ENCODE measurements at places on chromosomes 16 and 17.

- no peak for DNase-seq
Measured at GRCh38 chr16:31009894-31010584, 399 bp downstream of the STX1B start.

DNA sequence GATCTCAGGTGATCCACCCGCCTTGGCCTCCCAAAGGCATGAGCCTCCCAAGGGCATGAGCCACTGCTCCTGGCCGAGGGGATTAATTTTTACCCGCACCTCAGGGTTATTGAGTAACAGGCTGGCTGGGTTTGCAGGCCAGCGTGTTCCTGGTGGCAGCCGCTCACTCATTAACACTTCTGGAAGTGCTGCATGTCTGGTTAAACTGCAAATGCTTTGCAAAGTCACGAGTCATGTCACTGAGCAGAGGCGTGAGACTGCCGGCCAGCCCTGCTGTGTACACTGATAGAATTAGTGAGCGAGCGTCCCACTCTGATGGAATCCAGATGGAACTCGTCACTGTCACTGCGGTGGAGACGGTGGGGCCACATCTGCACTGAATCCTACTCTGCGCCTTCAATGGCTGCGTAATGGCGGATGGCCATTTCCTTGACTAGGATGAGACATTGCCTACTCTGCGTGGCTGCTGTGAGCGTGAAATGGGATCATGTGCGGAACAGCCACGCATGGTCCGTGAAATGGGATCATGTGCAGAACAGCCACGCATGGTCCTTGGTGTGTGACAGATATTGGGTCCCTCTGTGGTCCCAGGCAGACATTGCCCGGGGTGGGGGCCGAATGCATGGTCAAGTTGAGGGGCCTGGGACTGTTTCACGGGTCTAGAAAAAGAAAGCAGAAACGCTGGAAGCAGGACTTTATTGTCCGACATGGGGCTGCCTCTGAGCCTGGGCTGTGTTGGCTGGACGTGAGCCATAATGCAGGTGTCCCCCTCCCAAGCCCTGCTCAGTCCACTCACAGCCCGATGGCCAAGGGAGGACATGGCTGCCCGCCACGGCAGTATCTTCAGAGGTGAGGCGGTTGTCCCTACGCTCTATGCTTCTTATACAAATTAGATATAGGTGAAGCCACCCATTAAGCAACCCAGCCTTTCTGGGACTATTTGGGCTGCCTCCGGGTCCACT, 740 bp upstream of the SLC5A10 start:
- DNase-seq, result no peak

- DNase-seq, result peak; percentile 81
Measured at GRCh38 chr17:79400989-79401703, 209.7 kb downstream of the RBFOX3 start.

GRCh38 chr16:74922150-74923138, 62.5 kb downstream of the WDR59 start:
- no peak for DNase-seq

DNA sequence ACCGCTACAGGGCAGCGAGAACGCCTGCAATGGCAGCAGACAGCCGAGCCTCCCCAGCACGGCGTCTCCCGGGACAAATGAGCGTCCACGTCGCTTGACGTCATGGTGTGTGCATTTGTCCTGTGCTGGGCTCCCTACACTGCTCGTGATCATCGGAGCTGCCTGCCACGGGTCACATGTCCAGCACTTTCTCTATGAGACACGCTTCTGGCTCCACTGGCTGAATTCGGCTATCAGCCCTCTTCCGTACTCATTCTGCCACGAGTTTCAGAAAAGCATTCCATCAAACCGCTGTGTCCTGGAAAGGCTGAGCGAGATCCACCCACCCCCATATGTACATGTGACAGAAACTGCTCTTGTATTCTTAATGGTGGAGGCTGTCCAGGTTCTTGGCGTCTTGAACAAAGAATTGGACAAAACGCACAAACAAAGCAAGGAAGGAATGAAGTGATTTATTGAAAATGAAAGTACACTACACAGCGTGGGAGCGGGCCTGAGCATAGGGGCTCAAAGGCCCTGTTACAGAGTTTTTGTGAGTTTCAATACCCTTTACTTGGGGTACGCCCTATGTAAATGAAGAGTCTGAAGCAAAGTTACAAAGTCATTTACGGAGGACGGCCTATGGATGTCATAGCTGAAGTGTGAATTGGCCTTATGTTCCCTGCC, 28.5 kb upstream of the SHCBP1 start:
- no peak for DNase-seq

GRCh38 chr17:77959926-77960521, 1.5 kb downstream of the TNRC6C start:
- DNase-seq, result no peak

DNA sequence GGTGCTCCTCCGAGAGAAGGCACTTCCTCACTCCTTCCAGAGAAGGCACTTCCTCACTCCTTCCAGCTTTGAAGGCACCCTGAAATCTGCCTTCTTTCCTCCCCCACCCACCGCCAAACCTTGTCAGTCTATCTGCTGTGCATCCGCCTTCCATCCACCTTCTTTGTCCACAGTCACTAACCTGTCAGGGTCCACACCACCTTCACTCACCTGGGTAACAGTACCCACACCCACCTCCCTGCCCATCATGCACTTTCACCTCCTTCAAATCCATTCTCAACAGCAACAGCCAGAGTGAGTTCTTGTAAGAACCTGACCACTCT, 5.2 kb downstream of the CCDC102A start:
- DNase-seq, result no peak

- no peak for DNase-seq
Measured at GRCh38 chr16:8861563-8862308, 7.1 kb downstream of the CARHSP1 start.

GRCh38 chr17:7242717-7243452, 636 bp upstream of the GABARAP start:
- DNase-seq, result peak; percentile 97

DNA sequence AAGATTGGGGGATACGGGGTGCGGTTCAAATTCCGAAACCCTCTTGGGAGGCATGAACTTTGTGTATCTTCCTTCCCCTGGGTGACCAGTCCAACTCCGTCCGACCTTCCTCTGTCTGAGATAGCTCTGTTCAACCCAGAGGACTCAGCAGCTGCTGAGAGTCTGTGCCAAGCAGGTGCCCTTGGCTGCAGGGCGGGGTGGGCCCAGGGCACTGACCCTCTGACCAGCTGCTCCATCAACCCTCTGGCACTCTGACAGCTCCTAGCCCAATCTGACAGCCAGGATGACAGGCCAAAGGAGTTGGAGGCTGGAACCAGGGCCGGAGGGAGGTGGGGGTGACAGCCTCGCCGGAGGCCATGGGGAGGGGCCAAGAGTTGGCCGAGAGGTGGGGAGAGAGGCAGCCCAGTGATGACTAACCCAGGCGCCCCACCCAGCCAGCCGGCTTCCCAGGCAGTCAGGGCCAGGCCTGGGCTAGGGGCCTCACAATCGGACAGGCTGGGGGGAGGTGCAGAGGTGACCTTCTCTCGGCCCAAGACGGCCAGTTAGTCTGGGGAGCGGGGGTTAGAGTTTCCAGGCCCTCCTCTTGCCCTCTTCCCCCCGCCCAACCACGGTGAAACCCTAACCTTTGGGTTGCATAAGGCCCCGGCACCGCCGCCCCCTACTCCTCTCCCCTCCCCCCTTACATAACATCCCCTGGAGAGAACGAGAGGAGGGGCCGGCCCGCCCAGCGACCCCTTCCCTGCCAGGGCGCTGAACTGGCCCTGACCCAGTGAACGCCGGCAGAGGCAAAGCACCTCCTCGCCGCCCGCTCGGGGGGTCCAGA, 5.0 kb upstream of the TLCD2 start:
- DNase-seq, result no peak

DNA sequence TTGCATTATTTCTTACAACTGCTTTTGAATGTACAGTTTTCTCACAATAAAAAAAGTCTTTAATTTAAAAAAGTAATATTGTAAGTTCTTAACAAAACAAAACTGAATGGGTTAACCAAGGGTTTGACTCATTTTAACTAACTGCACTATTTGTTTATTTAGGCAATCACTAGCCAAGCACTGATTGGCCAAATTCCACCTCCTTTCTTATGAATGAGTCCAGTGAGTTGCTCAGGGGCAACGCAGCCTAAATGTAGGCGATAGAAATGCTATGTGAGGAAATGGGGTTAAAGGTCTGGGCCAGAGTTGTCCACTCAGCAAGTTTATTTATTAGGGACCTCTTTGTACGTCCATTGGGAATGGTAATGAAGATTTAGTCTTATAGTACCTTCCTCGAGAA, 89.6 kb upstream of the MAF start:
- no peak for DNase-seq

DNA sequence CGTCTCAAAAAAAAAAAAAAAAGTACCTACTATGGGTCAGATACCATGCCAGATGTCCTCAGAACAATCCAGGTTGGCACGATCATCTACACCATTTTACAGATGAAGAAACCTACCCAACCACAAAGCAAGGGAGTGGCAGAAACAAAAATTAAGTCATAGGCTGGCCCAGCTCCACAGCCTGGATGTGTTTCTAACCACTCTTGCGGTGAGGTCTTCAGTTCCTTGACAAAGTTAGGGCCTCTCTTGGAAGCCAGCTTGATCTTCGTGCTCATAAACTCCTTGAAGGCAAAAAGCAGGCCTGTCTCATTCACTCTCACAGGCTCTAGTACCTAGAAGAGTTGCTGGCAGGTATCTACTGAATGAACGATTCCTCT, 6.2 kb downstream of the GGA2 start:
- no peak for DNase-seq

DNA sequence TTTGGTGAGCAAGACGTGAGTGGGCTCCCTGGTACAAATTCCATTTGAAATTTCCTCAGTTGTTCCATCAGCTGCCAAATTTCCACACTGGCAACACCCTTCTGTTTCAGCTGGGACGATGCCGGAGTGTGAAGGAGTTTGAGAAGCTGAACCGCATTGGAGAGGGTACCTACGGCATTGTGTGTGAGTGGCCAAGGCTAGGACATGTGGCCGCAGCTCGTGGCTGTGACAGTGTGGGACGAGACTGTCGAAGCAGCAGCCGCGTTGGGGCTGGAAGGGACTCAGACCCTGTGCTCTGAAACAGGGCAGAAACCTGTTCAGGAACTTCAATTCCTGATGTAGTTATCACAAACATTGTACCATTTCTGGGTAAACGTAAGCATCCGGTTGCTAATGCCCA, 2.7 kb downstream of the CDK10 start:
- DNase-seq, result no peak

DNA sequence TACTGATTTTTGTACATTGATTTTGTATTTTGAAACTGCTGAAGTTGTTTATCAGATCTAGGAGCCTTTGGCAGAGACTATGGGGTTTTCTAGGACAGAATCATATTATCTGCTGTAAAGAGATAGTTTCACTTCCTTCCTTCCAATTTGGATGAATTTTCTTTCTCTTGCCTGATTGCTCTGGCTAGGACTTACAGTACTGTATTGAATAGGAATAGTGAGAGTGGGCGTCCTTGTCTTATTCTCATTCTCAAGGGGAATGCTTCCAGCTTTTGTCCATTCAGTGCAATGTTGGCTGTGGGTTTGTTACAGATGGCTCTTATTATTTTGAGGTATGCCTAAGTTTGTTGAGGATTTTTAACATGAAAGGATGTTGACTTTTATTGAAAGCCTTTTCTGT, 290.1 kb downstream of the MAP2K4 start:
- DNase-seq, result no peak

GRCh38 chr17:60168654-60169053, 18.9 kb downstream of the CA4 start:
- DNase-seq, result no peak

DNA sequence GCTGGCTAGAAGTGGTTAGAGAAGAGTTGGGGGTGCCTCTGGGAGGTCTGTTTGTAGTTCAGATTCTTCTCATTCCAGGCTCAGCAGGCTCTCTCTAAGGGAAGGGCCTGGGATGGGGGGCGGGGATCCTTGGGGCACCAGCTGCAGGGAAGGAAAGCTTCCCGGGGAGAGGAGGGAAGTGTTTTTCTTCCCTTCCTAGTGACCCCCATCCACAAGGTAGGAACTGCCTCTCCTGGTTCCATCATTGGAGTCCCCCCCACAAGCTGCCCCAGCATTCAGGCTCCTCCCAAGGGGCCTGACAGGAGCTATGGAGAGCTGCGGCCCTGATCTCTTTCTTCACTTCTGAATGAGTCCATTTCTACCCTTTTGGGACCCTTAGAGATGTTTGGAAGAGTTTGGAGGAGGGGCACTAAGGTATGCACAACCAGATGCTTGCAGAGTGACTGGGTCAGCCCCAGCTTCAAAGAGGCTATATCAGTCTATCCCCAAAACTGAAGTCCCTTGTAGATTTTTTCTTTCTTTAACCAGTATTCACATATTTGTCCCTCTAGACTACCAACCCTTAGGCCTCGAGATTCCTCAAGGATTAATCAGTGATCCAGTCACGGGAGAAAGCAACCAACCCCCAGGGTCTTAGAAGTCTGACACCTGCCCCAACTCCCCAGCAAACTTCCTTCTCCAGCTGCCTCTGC, 13.9 kb upstream of the FZD2 start:
- DNase-seq, result no peak

DNA sequence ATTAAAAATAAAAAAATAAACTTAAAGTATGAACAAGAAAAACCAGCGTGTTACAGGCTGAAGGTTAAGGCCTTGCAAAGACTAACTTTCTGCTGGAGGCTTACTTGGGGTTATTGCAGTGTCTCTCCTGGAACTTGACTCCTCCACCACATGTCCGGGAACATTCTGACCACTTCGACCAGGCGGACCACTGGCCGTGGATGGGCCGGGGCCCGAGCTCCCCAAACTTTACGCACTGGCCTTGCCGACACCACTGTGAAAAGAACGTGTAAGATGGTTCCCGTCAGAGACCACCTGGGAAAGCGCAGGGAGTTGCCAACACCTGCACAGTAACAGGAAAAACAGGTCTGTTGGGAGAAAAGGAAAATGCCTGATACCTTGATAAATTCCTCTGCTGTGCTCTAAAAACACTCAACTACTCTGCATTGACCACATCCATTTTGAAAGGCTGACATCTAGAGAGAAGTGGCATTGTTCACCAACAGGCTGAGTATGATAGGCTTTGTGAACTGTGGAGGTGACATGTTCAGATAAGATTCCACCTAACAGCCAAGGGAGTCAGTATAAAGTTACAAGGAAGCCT, 99.1 kb downstream of the ADAMTS18 start:
- DNase-seq, result no peak

DNA sequence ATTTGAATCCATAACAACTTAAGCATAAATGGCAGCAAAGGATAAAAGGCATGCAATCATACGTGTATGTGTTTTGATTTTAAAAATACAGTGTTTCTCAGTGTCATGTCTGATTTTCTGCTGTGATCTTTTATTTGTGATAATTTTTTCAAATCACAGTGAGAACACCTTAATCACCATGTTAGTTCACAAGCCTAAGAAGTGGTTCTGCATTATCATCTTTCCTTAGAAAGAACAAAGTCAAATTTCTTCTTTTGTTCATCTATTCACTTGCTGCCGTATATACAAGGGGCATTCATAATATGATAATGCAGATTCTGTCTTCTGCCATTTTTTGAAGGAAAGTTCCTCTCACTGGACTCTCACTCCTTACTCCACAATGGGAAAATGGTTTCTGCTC, 33.3 kb upstream of the ABCA9 start:
- no peak for DNase-seq

GRCh38 chr16:14291286-14291685, 220.2 kb downstream of the MRTFB start:
- DNase-seq, result no peak

- DNase-seq, result peak; percentile 66
Measured at GRCh38 chr17:7250695-7251627, 573 bp downstream of the CTDNEP1 start.

Measured in Karpas-422 (cell line).